Small intestine (tissue), 16 donors: ENCODE measurements at places on chromosomes 2 and 18.

GRCh38 chr2:183359867-183360266 is 235.6 kb downstream of the NUP35 start:
- DNase-seq: no peak

DNA sequence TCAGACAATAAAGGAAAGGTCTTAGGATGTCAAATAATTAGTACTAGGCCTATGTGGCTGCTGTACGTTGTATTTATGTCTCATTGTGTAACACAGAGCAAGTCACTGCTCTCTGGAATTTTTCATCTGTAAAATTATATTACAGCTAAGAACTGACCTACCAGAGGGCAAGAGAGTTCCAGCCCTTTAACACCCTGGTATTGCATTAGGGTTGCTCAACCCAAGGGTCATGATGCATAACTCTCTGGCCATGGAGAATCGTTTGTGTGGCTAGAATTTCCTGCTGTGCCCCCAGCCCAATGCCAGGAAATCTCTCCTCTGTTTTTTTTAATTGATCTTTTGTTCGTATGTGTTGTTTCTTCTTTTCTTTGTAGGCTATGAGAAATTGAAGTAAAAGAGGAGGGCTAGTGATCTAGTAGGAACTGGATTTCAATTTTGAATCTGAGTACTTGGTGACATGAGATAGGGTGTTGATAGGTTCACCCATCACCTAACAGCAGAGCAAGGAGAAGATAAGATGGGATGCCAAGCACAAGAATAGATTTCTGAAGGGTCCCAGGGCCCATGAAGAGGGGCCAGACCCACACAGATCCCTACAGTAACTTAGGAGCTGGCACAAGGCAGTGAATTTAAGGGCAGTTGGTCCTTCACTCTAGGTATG is 571.2 kb upstream of the TNP1 start:
- DNase-seq: peak; percentile 61

DNA sequence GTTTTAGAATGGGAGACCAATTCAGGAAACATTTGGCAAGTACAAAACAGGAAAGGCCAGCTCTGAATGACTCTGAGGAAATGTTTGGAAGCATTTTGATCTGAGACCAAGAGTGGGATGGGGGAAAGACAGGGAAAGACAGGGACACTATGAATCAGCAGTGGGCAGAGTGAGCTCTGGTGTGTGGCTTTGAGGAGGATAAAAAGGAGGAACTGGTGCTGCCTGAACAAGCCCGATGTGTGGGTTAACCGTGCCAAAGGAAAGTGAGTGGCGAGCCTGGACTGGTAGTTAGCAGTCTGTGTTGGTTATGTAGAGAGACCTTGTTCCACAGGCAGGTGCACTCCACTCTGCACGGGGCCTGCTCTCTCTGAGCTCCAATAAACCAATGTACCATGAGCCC is 5.3 kb downstream of the MFSD6 start:
- DNase-seq: no peak

GRCh38 chr2:95361216-95361980 is 41.1 kb upstream of the FAHD2A start:
- no peak for DNase-seq

DNA sequence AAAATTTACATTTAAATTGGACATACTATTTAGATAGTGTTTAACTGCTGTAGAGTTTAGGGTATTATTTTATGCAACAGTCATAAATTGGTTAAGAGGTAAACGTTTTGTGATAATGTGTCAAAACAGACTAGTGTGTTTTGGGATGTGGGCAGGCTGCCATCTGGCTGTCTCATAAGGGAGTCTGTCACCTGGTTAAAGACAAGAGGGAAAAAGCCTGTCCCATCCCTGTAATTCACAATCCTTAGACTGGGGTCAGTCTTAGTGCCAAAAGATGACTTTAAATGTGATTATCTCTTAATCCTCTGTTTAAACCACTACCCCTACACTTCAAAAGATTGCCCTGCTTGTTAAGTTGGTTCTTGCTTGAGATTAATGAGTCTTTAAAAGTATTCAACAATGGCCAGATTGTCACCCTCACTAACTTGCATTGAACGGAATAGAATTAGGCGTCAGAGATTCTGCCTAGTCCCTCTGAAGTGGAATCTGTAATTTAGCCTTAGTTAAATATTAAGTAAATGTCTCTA is 59.2 kb downstream of the SGPP2 start:
- DNase-seq: no peak

DNA sequence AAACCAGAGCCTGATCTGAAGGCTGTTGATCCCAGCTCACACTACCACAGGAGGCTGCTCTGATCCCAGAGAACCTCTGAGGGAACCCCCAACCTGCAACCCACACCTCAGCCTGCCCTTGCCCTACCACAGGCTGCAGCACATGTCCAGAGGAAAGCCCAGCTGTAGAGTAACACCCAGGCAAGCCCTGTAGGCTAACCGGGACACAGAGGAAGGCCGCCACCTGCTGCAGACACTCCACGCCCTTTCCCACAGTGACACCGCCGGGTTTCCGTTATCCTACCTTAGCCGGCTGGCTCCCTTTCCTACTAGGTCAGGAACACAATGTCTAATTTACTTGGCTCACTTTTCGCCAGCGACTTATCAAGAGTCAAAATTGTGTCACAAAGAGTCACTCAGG is 266.7 kb upstream of the KLHL29 start:
- peak; percentile 31 for DNase-seq

DNA sequence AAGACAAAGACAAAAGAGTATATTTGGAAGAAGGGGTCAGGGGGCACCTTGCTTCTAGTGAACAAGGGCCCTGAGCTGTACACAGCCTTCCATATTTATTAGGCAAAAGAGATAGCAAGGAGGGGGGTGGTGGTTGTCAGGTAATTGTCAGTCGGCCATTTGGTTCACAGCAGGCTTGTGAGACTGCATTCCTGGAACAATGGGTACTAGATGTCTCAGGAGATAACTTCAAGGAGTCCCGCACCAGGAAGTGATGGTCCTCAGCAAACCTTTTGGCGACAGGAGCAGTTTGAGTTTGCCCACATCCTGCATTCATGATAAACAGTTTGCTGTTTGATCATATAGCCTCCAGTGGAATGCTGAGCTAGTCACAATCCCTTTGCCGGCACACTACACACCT is 376.4 kb upstream of the RAB12 start:
- DNase-seq: no peak

- peak; percentile 8 for DNase-seq
Observed at GRCh38 chr2:223026357-223027110, 25.5 kb upstream of the KCNE4 start.

DNA sequence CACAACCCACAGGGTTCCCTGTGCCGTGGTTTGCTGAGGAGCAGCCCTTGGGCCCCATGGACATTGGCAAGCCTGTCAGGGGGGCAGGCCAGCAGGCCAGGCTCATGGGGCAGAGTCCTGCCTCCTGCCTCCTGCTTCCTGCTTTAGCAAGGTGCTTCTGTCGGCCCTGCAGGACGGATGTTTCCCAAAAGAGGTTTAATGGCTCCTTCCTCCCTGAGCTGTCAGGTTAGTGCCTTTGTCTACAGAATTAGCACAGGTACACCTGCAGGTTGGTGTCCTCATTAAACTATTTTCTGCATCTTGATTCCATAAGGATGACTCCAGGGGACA is 152.3 kb downstream of the TTC32 start:
- no peak for DNase-seq

DNA sequence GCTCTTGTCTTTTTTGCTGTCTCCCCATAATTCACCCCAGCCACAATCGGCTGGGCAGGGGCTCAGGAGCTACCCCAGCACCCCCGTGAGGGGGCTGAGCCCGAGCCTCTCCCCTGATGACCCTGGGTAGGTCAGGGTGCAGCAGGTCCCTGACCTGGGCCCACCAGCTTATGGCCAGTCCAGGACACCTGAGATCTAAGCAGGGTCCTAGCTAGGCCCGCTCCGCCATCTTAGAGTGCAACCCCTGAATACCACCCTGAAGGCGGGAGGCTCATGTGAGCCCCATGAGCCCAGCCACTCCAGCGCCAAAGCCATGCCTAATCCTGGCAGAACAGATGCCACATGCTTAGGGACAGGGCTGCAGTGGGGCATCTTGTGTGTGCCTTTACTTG is 16.2 kb downstream of the STK25 start:
- no peak for DNase-seq

DNA sequence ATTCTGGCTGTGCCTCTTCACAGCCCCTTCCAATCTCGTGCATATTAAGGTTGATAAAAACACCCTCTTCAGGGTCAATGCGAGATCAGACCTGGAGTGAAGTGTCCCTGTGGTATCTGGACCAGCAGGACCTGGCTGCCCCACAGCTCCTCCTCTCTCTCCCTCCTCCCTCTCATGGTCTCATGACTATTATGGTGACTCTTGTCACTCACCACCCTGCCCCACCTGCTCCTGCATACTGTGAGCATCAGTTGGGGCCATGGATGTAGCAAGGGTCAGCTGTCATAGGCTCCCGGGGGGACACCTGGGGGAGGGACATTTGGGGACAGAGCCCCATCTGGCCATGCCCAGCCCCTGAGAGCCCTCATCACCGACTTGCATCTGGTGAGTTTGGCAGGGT is 50.2 kb downstream of the ODC1 start:
- DNase-seq: no peak

DNA sequence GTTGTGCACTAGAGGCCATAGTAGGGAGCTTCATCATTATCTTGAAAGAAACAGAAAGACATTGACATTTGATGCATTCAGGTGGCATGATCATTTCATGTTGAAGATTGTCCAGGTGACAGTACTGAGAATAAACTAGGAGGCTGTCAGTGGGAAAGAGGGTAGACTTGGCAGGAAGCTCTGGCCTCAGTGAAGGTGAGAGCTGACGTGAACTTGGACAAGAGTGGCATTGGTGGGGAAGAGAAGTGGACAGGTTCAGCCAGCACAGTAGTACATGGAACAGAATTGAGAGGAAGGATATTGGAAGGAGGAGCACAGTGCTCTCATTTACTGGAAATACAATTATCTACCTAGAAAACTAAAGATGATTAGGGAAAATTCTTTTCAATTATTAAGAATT is 245.2 kb downstream of the CYRIA start:
- DNase-seq: no peak

GRCh38 chr18:76386886-76387285 is 108.2 kb downstream of the ZNF516 start:
- DNase-seq: no peak

GRCh38 chr18:37527395-37527794 is 38.2 kb downstream of the CELF4 start:
- no peak for DNase-seq

DNA sequence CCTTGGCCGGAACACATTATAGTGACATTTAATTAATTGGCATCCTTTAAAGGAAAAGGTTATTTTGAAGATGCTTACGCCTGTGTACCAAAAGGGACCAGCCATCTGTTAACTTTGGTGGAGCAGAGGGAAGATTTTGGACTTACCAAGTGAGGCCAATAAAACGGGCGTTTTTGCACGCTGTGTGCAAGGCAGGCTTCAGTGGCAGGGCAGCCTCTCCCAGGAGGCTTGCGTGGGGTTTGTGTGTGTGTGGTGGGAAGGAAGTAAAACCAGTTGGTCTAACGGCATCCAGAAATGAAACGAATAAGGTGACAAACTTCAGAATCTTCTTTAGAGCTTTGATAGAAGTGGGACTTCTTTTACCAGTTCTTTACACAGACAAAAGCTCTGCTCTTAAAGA is 191.7 kb downstream of the PRKCE start:
- no peak for DNase-seq

DNA sequence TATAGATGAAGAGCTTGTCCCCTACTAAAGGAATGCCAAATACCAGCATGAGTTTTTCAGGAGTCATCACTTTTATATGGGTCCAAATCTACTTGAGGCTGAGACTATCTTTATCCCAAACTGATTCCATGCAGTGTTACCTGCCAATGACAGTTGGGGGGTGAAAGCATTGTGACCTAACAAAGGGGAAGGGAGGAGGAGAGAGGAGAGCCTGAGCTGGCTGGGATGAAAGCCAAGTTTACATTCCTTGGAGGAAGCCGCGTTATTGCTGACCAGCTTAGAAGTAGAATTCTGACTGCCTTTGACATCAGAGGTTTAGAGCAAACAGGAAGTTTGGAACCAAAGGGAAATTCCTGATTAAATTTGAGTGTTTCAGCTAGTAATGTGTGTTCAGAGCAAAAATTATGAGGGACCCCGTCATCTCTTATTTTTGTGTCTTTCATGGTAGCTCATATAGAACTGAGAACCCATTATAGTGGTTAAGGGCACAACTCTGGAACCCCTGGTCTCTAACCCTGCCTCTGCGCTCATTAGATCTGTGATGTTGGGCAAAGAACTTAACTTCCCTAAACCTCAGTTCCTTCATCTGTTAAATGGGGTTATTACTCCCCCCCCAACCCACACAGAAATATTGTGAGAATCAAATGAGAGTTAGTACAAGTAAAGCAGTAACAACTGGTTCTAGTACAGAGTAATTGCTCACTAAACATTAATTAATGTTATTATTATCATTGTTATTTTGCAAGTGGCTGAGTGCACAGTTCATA is 199.3 kb upstream of the EPAS1 start:
- peak; percentile 33 for DNase-seq

DNA sequence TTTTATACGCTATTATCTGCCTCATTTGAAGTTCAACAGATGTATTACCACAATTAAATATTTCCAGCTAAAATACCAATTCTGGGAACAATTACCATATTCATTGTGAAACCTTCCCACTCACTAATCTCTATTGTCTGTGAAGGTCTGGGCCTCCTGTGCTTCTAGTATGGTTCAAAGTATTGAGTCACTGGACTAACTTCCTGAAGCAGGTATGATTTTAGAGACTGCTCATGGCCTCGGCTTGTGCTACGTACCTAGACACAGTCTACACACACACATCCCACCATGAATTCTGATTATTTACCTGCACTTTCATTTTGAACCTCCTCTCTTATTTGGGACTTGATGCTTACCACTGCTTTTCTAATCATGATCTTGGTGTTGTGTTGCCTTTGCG is 180.7 kb upstream of the EPHA4 start:
- no peak for DNase-seq

DNA sequence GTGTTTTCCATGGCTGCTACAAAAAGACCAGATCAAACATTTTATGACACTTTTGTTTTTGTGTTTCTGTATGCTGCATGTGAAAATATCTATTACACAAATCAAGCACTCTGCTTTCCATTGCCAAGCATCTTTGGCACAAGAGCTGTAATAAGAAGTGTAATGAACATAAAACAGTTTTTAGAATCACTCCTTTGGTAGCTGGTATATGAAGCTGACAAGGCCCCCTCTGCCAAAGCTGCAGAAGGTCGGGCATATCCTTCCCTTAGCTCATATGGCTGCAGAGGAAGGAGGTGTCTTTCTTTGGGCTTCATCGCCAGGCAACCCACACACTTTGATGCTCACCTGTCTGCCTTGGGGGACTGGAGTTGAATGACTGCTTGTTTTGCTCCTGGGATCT is 175.4 kb downstream of the TMEM247 start:
- DNase-seq: no peak

DNA sequence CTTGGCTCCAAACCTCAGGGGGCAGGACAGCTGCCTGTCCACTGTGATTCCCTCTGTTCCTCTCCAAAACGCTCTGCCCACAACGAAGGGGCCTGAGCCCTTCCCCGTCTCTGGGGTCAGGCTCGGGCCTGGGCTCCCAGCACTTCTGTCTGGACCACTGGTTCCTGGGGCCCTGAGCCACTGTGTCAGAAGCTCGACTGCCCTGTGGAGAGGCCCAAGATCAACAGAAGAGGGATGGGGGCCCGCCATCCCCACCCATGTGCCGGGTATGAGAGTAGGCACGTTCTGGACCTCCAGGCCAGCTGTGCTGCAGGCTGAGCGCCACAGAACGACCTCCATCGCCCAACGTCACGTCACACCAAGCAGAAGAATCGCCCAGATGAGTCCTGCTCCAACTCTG is 119.9 kb upstream of the HS6ST1 start:
- no peak for DNase-seq
